Activated gamma-delta T cell (primary cell): ENCODE measurements at places on chromosomes 5 and 9.

DNA sequence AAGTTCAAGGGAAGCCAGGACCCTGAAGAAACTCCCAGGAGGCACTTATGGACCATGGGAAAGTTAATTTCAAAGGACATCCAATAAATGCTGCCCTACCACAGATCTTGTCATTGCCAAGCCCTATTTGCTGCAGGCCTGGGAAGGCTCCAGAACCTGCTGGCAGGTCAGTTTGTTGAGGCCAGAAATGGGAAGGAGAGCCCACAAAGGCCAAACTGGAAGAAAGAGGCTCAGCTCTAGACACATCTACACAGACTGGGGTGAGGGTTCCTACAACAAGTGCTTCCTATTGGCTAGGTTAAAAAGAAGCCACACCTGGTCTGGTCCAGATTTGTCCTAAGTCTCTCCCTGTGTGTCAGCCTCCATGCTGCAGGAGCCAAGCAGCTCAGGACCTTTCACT, 94.4 kb downstream of the SIL1 start:
- no peak for DNase-seq

DNA sequence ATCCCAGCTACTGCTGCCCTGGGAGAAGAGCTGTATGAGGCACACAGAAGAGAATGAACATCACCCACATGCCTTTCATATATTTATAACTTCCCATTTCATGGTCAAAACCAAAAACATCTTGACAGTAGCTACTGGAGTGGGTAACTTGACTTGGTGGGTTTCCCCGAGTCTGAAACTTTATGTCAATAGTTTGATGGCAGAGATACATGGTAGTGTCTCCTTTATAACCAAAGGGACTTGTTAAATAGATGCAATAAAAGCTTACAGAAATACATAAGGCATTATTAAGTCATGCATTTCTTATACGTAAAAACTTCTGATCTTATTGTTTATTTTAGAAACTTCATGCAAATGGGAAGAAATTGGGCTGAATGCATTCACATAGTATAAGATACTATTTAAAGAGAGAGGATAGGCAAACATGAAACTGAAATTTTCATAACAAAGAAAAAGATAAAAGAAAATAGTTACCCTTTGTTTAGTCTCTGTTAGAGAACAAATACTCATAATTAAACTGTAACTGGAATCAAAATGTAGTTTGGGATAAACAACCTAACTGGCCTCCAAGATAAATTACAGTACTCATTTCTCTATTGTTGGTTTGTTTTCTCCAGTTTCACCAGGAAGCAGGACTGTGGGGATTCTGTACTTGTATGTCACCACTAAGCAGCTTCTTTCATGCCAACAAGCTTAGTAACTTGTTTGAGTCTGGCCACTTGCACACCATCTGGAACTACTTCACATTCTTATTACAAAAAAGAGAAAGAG, 459.3 kb upstream of the MEF2C start:
- no peak for DNase-seq

DNA sequence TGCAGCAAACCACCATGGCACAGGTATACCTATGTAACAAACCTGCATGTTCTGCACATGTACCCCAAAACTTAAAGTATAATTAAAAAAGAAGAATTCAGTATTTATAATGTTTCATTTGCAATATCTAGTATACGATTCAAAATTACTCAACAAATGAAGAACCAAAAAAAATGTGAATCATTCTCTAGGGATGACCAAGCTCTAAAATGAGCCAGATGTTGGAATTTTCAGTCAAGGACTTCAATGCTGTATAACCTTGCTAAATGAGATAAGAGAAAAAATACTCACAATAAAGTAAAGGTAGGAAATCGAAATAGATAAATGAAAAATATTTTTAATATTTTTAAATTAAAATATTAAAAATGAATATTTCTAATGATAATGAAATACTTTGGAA, 108.7 kb upstream of the ADRA1B start:
- DNase-seq: no peak

GRCh38 chr5:133129950-133130349, 78.1 kb downstream of the HSPA4 start:
- DNase-seq: no peak

DNA sequence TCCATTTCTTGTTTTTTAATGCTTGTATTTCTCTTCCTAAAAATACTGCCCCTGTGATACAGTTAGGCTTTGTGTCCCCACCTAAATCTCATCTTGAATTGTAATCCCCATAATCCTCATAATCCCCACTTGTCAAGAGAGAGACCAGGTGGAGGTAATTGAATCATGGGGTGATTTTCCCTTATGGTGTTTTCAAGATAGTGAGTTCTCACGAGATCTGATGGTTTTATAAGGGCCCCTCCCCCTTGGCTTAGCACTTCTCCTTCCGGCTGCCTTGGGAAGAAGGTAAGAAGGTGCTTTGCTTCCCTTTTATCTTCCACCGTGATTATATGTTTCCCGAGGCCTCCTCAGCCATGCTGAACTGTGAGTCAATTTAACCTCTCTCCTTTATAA, 227.4 kb downstream of the MAN2A1 start:
- DNase-seq: no peak

DNA sequence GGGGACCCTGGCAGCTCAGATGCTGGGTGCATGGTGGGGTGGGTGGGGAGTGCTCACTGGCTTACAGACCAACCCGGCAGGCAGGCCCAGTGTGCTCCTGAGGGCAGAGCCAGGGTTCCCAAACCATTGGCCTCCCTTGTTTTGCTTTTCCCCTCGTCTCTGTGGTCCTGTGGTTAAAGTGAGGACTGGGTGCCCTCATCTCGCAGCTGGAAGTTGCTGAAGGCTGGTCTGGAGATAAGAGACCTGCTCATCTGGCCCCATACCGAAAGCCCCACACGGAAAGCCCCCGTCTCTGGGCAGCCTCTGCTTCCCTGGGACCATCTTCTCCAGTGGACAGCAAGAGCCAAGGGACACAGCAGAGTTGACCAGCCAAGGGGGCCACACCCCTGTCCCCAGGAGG, 9.8 kb upstream of the NACC2 start:
- DNase-seq: no peak

DNA sequence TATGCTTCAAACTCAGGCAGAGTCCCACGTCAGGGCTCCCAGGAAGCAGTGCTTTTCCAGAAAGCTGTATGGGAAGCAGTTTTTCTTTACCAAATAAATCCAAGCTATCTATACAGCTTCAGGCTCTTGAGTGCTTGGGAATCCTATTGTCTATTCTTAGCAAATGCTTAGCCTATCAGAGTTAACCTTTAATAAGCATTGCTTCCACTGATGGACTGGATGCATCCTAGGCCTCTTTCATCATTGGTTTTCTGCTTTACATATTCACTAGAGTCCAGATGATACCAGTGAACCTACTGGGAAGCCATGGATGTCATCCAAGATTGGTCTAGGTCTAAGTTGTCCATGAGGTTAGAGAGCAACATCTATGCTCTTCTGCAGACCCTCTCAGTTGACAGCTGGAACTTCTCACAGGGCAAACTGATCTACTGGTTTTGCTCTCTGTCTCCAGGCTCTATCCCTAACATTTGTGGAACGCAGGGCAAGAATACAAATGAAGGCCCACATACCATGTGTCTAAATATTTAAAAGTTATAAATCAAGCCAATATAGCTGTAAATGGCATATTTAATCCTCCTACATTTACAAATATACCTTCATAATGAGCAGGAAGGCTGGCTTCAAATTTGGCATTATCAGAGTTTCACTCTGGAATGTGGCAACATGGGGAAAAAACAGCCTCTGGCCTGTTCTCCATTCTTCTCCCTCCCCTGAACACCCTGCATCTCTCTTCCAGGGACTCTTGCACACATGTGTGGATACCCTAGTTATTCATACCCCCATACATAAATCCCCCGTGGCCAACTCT, 49.8 kb upstream of the PLPP1 start:
- no peak for DNase-seq

DNA sequence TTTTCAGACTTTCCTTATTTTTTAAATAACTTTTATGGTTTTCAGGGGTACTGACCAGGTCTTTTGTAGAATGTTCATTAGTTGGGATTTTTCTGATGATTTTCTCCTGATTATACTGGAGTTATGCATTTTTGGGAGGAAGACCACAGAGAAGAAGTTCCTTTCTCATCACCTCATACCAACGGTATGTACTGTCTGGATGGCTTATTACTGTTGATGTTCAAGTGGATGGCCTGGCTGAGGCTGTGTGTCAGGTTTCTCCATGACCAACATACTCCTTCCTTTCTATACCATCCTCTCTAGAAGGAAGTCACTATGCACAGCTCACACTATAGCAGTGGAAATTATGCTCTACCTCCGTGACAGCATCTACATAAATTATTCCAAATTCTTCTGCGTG, 71.1 kb upstream of the NR3C1 start:
- DNase-seq: no peak

GRCh38 chr5:77204967-77205366, 5.5 kb upstream of the PDE8B start:
- DNase-seq: no peak

DNA sequence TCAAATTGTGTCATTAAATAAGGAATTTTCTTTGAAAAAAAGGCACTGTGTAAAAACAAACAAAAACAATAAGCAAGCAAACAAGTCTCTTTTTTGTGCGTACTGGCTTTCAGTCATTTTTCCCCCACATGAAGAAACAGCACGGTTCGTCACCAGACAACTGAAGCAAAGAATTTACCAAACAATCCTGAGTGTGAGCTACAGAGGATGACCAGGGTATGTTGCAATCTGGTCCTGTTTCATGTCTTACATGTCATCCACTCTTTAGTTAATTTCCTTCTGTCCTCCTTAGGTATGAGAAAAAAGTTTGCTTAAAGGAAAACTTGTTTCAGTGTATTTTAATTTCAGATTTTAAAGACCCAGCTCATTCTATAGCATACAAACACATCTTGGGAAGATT, 1080.7 kb upstream of the NUDT12 start:
- DNase-seq: no peak

DNA sequence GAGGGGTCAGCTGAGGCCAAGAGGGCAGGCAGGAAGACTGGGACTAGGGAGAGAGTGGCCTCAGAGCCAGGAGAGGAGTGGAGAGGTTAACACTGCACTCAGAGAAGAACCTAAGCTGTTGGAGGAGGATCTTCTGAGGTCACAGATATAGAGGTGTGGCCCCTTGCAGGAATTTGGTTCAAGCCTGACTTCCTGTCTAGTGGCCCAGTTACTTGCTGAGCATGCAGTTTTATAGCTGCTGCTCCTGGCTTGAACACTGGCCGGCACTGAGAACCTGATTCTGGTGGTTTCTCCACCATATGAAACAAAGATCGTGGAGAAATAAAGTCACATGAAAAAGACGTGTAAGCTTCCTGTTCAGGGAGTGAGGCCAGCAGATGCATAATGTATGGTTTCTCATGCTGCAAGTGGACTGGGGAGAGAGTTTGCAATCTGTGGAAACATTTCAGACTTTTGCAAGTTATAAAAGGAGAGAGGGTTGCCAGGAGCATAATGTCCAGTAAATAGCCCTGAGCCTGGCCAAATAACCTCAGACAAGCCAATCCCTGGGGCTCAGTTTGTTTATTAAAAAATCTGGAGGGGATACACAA, 82.6 kb downstream of the GALNT10 start:
- DNase-seq: no peak

DNA sequence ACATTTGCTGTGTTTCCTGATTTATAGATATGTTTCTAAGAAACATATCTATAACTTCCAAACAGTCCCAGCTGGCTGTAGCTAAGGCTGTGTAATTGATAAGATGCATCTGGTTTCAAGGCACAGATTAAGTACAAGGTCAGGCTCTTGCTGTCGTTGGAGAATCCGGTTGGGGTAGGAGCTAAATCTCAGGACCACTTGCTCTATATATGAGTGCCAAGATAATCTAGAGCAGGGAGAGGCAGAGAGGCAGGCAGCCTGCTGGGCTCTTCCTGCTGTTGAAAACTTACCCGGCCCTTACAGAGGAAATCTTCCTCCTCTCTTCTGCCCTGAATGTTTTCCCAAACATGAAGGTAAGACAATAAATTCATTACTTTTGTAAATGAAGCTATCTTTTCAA, at the start of gene C7:
Gene C7 (plus strand): TSS at position 234 of the 400 bp plus-strand sequence. CDS start 114 bp downstream, at position 348.
- no peak for DNase-seq

- DNase-seq: no peak
These were observed 117.5 kb downstream of the FGF1 start for GRCh38 chr5:142568283-142568995.

DNA sequence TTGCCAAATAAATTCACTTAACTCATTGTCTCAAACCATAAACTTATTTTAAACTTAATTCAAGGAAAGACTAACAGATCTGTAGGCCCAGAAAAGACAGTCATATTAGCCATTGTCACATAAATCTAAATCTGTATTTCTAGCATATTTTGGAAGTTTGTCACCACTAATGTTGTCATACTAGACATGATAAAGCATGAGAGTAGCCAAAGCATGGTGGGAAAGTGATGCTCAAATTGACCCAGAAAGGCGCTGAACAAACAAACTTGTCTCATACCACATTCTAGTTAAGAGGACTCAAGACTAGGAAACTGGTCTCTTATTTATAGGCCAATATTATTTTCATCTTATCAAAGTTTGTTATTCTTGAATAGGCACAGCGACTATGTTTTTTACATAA, 99.4 kb downstream of the VCAN start:
- no peak for DNase-seq

GRCh38 chr9:6549106-6549800, 96.3 kb downstream of the GLDC start:
- DNase-seq: no peak

GRCh38 chr5:31809050-31809870, 170.3 kb downstream of the PDZD2 start:
- no peak for DNase-seq

DNA sequence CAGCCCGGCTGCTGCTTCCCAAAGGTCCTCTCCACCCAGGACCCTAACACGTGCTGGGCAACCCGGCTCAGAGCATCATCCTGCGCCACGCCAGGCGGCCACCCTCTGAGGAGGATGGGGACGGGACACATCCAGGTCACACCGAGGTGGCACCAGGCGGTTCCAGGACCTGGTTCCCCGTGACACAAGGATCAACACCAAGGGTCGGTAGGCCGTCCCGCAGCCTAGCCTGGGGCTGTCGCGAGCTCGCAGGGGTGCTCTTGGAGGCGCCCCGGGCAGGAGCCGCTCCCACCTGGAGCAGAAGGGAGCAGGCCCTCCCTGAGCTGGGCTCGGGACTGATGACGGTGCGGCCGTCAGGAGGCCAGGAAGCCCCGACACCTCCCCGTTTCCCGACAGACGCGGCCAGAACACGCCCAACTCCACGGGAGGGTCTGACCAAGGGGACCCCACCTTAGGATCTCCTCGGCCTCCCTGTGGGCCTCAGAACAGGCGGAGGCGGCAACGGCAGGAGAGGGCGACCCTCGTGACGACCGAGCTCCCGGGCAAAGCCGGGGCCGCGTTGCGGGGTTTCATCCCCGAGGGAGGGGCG, 6.3 kb downstream of the EXD3 start:
- no peak for DNase-seq

DNA sequence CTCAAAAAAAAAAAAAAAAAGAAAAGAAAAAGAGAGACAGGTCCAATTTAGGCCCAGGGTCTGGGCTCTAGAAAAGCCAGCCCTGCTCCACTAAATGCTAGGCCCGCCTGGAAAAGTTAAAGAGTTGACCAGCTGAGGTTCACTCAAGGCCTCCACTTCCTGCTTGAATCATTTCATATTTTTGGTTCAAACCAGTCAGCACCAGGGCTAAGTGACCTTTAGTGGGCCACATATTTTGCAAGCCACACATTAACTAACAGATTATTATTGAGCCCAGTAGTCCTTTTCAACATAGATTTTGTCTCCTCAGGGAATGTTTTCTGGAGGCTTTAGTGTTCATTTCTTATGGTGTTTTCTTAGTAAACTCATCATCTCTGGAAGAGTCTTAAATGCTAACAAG, 156.6 kb downstream of the TLR4 start:
- no peak for DNase-seq
